ENCODE measurements at places on chromosomes 3 and 15. TPM values are rescaled to one million over a fixed set of nuclear protein-coding genes. Genes with fewer than 3 reads are reported as not detected.

DNA sequence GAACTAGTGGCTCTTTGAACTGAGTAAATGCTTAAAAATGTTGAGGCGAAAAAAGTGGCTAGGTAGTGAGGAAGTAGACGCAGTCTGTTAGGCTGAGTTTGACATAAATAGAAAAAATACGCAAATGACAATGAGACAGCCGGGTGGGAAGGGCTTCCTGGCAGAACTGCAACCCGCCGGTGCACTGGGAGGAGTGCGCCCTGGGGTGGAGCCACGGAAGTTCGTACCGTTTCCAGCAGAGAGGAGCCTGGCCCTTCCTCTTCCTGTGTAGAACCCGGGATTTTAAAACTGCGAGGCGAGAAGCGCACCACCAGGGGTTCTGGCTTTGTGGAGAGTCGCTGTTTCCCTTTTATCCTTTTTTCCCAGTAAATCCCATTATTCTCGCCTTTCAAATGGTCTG is 602.6 kb downstream of the PYDC2 start:
- no peaks in the 10 kb centered on the region for H3K27me3 ChIP-seq
- H3K27ac ChIP-seq: no peak overlapping the region
- no peak overlapping the region for H3K4me3 ChIP-seq
- H3K36me3 ChIP-seq: no peaks in the 10 kb centered on the region
- no peak for DNase-seq

- DNase-seq: no peak
- no peak overlapping the region for H3K4me3 ChIP-seq
- H3K27ac ChIP-seq: no peak overlapping the region
- no peaks in the 10 kb centered on the region for H3K4me1 ChIP-seq
- no peaks in the 10 kb centered on the region for H3K36me3 ChIP-seq
Measured at GRCh38 chr3:180391001-180391400, 211.0 kb upstream of the TTC14 start.

GRCh38 chr3:32018757-32019564 is 37.4 kb downstream of the ZNF860 start:
- H3K27ac ChIP-seq: no peak overlapping the region
- H3K36me3 ChIP-seq: no peaks in the 10 kb centered on the region
- peaks cover 10% of the 10 kb centered on the region for H3K27me3 ChIP-seq
- no peak overlapping the region for H3K4me3 ChIP-seq

Gene SMCO1
- not detected for total RNA-seq

- H3K27ac ChIP-seq: no peak overlapping the region
- H3K4me1 ChIP-seq: no peaks in the 10 kb centered on the region
- DNase-seq: no peak
- no peak overlapping the region for H3K4me3 ChIP-seq
Measured at GRCh38 chr15:35810007-35810406, 264.0 kb upstream of the DPH6 start.

GRCh38 chr3:33722191-33722590 is 4.1 kb upstream of the CLASP2 start:
- H3K4me3 ChIP-seq: no peak overlapping the region
- H3K4me1 ChIP-seq: peaks cover 7% of the 10 kb centered on the region
- peaks cover 2% of the 10 kb centered on the region for H3K27me3 ChIP-seq

Gene PRICKLE2
- not detected for total RNA-seq

Data from activated CD4-positive, alpha-beta memory T cell treated with anti-CD3 and anti-CD28 coated beads, Interleukin-2, amount 10 ng/mL, durations not matched to agents 7 days and 5 days (primary cell).